ENCODE measurements at places on chromosomes 11 and 22.
A peak's percentile ranks its signal among the peaks of the same experiment; 100 is the strongest.

DNA sequence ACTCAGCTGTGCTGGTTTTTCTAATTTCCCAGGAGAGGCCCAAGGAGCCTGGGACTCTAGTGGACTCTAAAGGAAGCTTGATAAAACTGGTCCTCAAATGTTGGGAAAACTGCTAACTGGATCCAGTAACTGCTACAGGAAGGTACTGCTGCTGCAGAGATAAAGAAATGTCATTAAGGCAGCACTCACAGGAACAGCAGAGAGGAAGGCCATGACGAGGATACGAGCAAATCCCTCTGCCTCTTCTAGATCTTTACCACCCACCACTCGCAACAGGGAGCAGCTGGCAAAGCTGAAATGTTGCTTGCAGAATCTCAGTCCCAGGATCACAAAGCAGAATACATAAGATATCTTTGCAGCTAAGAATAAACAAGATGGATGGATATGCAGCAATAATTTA, 23.5 kb downstream of the TTC28 start:
- DNase-seq, result no peak

DNA sequence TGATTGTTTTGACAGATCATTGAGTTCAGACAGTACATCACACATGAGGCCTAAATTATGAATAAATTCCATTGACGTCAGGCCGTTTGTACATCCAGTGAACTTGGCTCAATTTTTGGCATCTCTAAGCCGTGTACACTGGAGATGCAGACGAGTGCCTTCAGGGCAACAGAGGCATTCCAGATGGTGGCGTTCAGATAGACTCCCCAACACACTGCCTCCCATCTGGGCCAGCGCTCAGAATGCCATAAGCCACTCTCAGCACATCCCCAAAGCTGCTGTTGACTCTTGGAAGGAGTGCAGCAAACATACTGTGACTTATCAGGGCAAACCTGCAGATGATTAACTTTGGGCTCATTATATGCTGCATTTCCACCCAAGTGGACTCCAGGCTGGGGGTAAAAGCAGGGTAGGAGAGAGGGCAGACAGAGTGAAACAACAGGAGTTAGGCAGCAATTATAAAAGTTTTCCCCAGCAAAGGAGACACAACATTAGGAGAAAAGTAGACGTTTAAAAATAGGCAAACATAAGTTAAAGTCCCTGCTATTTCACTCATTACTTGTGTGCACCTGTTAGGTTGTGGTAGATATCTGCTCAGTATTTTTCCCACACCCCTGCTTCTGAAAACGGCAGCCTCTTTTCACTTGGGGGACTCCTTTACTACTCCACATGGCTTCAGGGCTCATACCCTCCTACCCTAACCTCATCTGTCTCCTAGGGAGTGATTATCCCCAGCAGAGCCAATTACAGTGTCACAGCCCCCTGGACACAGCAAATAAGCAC, 60.2 kb upstream of the PDE3B start:
- DNase-seq, result no peak

GRCh38 chr11:9802291-9802861, 138.5 kb downstream of the SWAP70 start:
- peak; percentile 47 for DNase-seq

DNA sequence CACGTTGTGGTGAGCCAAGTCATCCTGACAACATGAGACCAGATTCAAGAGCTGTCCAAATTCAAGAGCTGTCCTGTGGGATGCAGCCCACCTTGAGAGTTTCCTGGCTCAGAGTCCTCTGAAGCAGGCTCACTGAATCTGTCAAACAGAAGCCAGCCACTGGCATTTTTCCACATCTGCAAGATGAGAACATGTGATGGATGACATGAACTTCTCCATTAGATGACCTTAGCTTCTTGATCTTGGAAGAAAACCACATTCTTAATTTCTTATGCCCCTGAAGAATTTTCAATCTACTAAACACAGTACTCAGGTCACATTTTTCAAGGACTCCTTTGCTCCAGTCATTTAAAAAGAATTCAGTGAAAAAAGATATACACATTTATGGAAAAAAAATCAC, 291.0 kb downstream of the GUCY1A2 start:
- no peak for DNase-seq

GRCh38 chr11:113373981-113374560, 13.5 kb upstream of the ANKK1 start:
- no peak for DNase-seq

DNA sequence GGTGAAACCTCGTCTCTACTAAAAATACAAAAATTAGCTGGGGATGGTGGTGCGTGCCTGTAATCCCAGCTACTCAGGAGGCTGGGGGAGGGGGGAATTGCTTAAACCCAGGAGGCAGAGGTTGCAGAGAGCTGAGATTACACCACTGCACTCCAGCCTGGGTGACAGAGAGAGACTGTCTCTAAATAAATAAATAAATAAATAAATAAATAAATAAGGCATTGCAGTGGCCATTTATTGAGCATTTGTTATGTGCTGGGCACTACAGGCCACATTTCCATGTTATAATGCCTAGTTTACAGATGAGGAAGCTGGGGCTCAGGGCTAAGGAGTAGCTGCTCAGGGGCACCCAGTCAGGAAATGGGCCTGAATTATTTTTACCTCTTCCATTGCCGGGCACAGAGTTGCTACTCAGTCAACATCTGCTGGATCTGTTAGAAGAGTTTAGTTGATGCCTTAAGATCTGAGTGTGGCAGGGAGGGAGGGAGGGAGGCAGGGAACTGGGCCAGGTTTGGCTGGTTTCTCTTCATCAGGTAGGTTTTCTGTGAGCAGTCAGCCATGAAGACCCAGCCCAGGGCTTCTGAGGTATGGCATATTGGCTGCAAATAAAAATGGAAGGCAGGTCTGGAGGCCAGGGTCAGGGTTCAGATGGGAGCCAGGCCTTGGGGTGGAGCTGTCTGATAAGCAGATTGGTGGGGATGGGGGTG, 5.6 kb downstream of the PVALB start:
- no peak for DNase-seq

DNA sequence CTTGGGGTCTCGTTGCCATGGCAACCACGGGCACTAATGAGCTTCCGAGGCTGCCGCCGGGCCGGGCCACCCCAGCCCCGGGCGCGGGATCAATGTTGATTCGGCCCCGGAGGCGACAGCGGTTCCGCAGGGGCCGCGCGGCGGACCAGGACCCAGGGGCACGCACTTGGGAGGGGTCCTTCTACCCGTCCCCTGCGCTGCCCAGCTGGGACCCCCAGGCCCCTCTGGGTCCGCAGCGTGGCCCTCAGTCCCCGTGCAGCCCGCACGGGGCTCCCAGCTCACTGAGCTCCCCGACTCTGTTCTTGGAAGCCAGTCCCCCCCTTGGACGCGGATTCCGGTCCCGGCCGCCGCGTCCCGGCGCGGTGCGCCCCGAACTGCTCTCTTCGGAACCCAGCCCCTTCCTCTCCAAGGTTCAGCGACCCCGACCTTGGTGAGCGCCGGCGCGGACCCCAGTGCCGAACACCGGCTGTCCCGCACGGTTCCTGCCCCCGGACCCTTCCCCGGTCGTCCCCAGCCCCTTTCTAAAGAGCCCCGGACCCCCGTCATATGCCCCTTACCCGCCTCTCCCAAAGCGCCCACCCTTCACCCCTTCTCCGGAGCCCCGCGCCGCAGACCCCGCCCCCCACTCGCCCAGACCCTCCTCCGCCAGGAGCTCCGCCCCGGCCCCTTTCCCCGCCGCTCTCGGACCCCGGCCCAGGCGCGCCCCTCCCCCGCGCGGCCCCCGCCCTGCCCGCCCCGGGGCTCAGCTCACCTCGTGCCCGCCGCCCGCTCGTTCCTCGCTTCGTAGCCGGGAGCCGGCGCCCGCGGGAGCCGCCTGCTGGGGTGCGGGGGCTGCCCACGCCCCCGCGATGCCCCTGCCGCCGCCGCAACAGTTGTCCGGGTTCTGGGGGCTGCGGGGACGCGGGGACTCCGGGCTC, 18.3 kb upstream of the SHISAL1 start:
- no peak for DNase-seq

DNA sequence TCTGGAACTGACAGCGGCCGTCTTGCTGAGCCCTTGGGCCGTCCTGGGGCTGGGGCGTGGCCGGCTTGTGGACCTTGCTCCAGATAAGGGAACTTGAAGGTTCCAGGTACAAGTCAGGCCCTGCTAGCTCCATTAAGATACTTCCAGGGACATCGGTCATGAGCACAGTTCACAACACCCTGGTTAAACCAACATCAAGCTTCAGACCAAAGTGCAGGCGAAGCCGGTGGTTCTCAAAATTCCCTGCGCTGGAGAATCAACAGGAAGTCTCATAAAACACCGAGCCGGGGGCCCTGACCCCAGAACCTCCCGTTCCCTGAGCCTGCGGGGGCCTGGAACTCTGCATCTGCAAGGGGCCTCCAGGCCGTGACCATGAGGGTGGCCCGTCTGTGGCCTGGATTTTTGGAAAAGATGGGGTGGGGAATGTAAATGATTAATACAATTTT, 1043.8 kb downstream of the BRD1 start:
- DNase-seq, result no peak

GRCh38 chr22:48222742-48223487, 1460.5 kb downstream of the TBC1D22A start:
- no peak for DNase-seq

GRCh38 chr11:75429902-75430713, 2.9 kb downstream of the KLHL35 start:
- DNase-seq, result no peak

GRCh38 chr11:134691985-134692384, 279.9 kb upstream of the B3GAT1 start:
- no peak for DNase-seq

DNA sequence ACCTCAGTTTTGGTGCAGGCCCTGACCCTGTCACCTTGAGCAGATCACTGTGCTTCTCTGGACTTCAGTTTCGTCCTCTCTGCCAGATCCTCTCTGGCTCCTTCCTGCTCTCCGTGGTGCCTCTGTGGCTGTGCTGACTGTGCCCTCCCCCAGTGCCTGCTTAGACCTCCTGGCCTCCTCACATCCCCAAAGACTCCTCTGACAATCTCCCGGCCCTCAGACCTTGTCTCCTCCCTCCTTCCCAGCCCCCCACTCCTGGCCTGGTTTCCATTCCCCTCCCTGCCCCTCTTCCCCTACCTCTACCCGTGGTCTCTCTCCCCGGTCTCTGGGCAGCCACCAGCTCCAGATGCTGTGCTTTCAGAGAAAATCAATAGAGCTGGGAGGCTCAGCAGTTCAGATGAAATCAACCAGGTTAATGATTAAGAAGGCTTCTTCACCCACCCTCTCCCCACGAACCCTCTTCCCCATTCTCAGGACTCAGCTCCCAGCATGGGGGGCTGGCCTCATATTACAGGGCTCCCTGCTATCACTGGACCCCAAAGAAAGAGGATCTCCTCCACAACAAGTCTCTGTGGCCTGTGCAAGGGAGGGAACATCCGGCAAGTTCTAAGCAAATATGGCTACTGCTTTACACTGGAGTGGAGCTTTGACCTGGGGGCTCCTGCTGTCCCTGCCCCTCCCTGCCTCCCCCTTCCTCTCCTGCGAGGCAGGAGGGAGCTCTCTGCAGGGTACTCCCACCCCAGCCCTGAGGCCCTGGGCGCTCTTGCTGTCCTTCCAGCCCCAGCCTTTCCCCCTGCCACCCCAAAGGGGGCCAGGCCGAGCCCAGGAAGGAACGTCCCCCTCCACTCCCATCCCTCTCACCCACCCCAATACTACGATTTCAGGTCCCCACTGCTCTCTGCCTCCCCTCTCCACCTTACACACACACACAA, 8.5 kb downstream of the BACE1-AS start:
- no peak for DNase-seq

DNA sequence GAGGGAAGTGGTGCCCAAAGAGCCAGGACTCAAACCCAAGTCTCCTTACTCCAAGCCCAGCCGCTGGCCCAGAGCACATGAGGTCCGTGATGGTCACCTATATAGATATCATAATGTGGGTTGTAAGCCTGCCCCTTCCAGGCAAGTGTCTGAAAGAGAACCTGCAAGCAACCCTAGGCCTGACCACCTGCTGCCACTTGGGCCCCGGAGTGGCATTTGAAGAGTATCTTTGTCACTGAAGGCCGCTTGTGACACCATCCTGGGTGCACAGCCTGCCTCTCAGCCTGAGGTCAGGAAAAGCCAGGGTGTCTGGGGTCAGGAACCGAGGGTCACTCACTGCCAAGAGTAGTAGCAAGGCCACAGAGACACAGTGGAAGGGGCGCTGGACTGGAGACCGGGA, 32.4 kb downstream of the OTOG start:
- no peak for DNase-seq

- DNase-seq, result no peak
These were observed 7.4 kb upstream of the RBMXL2 start for GRCh38 chr11:7081441-7081840.

DNA sequence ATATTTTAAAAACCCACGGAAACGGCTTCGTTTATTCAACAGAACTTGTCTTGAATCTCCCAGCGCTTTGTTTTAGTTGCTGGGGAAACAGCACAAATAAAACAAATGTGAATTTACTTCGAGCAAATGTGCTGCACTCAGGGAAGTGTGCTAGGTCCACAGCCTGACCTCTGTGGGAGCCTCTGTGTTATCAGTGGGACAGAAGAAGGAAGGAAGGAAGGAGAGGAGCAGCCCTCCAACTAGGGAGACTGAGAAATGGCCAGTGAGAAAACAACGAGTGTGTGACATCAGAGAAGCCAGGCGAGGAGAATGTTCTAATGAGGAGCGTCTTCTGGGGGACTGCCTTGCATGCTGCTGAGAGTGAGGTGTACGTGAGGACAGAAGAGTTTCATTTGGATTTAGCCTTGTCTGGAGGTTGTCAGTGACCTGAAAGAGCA, 42.7 kb downstream of the PPP6R3 start:
- no peak for DNase-seq

DNA sequence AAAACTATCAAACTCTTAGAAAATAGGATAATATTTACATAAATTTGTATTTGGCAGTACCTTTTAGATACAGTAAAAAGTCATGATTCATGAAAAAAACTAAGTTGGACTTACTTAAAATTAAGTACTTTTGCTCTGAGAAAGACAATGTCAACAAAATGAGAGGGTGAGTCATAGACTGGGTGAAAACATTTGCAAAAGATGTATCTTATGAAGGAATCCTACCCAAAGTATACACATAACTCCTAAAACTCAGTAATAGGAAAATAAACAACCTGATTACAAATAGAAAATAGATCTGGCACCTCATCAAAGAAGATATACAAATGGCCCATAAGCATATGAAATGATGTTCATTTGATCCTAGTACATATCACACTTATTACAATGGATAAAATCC, 1154.6 kb downstream of the JRKL start:
- DNase-seq, result no peak
